ENCODE measurements at places on chromosomes 3 and 15.

DNA sequence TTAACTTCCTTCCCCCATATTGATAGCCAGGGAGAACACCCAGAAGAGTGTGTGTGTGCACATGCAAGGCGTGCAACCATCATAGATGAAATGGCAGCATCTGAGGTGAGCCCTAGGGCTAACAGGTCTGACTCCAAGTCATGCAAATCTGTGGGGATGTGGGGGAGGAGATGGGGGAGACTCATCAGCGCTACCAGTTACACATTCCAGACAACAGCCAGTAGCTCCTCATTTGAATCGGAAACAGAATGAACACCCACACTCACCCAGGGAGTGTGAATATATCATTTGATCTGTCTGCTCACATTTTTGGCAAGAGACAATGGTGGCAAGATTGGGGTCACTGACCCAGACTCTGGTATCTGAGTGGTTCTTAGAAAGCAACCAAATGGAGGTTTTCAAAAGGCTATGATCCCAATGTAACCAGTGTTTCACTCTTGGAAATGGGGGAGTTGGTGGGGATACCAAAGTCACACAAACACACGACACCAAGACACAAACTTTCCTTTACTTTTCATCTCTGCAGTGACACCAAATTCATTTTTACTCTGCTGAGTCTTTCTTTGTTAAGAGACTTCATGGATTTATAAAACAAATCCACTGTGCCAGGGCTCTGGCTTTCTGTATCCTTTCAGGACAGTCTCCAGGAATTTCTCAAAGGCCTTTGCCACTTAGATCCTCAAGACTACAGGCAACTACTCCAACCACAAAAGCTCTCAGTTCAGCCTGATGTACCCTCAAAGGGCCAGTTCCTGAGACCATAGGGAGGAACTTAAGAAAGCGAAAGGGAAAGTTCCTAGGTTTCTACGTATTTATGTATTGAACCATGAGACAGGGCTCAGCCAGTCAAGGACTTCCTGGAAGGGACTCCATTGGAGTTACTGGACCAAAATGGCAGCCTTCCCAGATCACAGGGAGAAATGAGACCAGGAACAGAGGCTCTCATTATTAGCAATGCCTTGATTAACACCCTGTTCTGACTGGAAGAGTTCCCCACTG is 2.2 kb downstream of the CDCP1 start:
- DNase-seq = no peak

DNA sequence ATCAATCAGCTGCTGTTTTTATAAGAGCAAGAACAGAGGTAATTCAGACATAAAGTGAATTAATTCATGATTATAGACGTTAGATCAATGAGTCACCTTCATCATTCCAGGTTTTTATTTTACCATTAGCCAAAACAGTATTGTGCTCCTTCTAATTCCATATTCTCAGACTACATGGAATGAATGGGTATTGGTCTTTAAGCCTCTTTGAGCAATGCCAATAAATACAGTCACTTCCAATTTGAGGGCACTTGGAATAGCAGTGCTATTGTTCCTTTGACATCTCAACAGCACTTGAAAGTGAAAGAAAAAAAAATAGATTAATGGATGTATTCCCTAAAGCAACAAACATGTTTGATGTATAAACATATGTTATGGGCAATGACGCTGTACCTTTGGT is 830.9 kb upstream of the CFAP20DC start:
- no peak for DNase-seq

DNA sequence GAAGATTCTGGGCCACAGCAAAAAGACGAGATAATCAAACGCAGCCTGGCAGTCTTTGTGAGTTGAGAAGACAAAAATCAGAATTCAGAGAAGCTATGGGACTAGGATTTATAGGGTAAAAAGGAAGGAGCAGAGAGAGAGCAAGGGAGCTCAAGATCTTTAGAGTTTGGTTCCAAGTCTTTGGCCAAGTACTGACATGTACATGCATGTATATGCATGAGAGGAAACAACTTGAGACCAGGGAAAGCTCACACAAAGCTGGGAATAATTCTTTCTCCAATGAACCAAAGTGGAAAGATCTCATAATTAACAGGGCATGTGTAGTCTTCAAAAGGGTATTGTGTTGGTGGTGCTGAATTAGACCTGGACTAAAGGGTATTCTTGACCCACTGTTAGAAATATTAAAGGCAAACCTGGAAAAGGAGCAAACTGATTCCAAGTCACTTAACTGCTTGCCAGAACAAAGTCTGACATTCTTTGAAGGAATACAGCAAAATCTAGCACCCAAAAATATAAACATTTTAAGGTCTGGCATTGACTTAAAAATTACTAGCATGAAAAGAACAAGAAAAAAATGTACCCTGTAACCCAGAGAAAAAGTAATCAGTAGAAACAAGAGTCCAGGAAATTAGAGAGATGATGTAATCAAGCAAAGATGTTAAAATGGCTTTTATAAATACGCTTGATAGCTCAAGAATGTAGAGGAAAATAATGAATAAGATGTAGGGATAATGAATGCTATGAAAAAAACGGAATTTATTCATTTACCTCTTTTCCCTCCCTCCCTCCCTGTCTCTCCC is 226.0 kb upstream of the CGNL1 start:
- DNase-seq = no peak

DNA sequence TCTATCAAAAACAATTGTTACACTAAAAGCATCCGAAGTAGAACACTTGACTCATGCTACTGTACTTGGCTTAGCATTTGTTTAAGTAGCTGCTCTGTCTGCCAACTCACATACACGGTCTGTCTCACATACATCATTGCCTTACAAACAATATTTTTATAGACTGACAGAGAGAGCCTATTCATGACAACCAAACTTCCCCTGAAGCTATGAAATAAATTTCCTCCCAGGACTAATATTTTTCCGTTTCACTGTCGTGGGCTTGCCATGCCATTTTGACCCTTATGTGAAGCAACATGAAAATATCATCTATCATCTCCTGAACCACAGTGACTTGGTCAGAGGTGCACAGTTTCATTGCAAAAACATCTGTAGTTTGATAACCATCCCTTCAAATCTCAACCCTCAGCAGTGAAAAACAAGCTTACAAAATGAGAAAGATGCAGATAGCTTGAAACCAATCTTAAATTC is 66.5 kb upstream of the PYGO1 start:
- DNase-seq = no peak

DNA sequence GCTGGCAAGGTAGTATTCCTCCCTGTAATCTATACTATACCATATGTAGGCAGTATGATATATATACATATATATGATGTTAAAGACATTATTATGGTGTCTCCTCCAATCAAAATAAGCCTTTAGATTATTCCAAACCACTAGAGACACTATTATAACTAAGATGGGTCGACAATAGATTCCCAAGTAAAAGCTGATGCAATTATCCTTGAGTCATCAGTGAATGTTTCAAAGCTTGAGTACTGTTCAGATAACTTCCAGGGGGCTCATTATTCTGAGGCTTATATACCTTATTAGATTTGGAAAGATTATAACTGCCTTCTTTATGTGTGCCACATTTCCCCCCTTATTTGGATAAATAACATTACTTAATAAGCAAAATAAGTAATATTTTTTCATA is 11.9 kb upstream of the C3orf38 start:
- no peak for DNase-seq

GRCh38 chr3:32493437-32494414 is 8.9 kb downstream of the CMTM6 start:
- no peak for DNase-seq

DNA sequence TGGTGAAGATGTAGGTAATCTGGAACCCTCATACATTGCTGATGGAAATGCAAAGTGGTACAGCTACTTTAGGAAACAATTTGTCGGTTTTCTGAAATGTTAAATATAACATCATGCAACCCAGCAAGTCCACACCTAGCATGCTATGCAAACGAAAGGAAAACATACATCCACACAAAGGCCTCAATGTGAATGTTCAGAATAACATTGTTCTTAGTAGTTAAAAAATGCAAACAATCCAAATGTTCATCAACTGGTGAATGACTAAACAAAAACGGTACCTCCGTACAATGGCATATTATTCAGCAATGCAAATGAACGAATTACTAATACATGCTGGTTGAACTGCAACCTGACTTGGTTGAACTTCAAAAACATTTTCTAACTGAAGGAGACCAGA is 423.3 kb upstream of the THRB start:
- no peak for DNase-seq

- no peak for DNase-seq
Observed at GRCh38 chr3:42024591-42025351, 62.9 kb upstream of the ULK4 start.

GRCh38 chr3:7447197-7447769 is 586.4 kb downstream of the GRM7 start:
- no peak for DNase-seq

DNA sequence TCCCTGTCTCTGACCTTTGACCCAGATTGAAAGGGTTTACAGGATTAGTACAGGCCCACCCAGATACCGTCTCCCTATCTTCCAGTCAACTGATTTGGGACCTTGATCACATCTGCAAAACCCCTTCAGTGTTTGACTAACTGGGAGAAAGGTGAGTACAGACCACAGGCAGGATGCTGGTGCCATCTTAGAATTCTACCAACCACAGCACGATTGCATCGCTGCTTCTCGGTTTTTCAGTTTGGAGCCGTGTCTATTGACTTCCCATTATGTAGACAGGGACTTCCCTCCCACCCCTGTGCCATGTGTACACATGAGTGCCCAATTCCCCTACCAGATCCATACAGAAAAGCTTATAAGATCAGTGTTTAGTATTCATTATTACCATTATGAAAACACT is 6.6 kb upstream of the KLF13 start:
- DNase-seq = no peak

DNA sequence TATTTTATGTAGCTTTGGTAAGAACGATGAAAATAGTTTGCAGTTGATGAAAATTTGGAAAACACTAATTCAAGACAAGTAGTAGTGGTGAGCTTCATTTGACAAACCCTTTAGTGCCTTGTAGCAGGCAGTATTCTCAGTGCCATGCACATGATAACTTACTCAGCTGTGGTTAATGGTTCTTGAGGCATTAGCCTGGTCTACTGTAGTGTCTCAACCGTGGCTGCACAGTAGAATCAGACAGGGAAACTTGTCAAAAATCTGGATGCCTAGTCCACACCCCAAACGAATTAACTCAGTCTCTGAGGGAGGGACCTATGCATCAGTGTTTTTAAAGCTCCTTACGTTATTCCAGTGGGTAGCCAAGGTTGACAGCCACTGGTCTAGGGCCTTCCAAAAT is 45.4 kb downstream of the PSMD6 start:
- no peak for DNase-seq

- no peak for DNase-seq
Observed at GRCh38 chr15:77747175-77748077, 114.7 kb upstream of the LINGO1 start.

DNA sequence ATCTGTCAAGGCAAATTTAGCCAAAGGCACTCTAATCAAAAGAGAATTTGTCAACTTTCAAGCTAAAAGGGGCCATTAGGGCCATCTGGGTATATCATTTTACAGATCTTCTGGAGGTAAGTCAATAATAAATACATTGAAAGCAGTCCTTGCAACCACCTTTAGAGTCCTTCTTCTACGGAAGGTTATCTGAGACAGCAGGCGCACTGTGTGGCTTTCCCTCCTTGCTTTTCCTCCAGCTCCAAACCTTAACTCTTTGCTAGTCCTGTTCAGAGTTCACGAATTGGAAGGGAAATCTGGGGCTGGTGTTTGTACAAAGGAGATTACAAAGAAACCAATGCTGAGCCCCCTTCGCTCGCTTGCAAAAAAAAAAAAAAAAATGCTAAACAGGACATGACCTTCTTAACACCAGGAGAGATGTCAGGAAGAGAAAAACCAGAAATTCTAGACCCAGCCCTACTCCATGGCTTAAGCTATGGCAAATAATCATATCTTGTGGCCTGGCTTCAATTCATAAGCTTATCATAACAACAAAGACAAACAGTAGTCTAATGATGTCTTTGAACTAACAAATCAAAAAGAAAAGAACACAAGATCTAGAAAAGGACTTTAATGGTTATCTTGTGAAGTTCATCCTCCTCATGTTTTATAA is 215.7 kb downstream of the STT3B start:
- DNase-seq = no peak

DNA sequence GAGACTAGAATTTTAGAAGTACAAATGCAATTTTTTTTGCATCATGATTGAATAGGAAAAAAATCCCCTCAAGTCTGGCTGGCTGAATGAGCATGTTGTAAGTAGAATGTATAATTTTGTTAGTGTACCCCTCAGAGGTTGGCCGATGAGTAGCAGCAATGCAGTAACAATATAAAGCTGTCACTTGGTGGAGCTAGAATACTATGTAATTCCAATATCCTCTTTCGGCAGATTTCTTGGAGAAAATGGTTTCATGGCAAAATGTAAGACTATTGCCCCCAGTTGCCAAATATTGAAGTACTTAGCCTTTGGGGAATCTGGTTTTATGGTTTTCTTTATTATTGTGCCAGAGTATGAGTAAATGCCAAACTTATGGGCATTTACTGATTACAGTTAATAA is 39.8 kb upstream of the SGO1 start:
- DNase-seq = no peak

DNA sequence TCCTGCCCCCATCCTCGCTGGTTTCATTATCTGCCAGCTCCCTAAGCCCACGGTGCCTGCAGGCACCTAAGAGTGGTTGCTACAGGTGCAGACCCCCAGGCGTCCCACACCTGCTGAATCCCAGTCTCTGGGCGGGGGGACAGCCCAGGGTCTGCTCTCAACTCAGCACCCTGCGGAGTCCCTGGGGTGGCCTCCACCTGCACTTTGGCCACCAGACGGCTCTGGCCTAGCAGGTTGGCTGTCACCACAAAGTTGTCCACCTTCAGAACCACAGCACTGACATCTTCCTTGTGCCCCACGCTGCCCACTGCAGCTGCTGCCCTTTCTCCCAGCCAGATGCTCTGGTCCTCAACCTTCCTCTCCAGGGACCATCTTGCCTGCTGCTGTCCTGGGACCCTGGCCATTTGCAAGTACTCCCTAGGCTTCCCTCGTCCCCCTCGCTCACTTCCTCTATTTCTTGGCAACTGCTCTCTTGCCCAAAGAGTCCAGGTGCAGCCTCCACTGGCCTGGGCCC is 34.9 kb upstream of the SNRPA1 start:
- DNase-seq = no peak

DNA sequence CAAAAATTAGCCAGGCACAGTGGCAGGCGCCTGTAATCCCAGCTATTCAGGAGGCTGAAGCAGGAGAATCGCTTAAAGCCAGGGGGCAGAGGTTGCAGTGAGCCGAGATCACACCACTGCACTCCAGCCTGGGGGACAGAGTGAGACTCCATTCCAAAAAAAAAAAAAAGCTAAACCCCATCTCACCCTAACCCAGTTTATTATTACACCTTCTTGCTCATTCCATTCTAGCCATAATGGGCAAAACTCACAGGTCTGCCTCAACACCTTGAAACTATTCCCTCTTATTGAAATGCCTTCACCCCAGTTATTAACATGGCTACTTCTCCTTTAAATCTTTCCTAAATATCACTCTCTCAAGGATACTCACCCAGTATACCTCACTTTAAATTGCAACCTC is 4.1 kb downstream of the SETD2 start:
- DNase-seq = no peak
